ENCODE measurements at places on chromosomes 11 and 22.

GRCh38 chr11:16923987-16924386 is 90.2 kb downstream of the PLEKHA7 start:
- DNase-seq, result no peak

GRCh38 chr11:123973816-123974215 is 3.8 kb downstream of the OR10S1 start:
- DNase-seq, result peak; percentile 82

GRCh38 chr11:82775736-82776346 is 42.2 kb upstream of the FAM181B start:
- DNase-seq, result peak; percentile 60

DNA sequence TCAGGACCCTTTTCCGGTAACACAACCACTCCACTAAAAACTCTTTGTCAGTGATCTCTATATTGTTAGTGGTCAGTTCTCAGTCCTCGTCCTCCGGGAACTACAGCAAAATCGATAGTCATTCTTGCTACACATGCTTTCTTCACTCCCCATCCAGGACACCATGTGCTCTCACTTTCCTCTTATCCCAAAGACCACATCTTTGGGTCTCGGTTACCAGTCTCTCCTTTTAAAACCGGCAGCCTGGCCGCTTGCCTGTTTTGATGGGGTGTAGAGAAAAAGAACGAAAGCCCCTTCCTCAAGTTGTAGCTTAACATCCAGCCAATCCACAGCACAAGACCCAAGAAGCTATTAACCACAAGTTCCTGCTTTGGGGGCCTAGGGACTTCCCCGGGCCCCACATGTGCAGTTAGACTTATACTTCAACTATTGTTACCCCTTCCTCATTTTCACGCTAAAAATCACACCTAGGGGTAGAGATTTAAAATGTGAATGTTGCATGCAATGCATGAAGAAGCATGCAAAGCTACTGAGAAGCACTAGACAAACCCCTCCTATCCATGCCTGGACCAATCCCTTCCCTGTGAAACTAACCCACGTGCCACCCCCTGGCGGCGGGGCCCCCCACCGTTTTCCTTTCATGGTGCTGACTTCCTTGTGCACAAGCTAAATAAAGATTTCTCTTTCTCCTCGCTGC is 1.5 kb upstream of the TOLLIP start:
- DNase-seq, result no peak

- no peak for DNase-seq
Observed at GRCh38 chr11:7656704-7657103, 16.6 kb downstream of the CYB5R2 start.

DNA sequence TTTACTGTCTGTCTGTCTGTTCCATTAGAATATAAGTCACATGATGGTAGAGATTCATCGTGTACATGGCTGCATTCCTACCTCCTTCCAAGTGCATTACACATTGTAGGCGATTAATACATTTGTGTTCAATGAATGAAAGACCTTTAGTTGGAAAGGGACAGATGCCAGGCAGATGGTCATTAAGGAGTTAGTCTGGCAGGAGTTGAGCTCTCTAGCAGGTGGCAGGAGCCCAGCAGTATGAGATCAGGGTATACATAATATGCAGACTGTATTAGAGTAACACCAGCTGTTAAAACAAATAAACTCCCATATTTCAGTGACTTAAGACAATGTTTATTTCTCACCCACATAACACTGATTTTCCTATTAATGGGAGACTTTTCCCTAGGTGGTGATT is 147.7 kb upstream of the LARGE1 start:
- no peak for DNase-seq

GRCh38 chr11:56163804-56164203 is 3.7 kb upstream of the OR8K5 start:
- DNase-seq, result no peak
